ENCODE measurements at places on chromosomes 11 and 22.

DNA sequence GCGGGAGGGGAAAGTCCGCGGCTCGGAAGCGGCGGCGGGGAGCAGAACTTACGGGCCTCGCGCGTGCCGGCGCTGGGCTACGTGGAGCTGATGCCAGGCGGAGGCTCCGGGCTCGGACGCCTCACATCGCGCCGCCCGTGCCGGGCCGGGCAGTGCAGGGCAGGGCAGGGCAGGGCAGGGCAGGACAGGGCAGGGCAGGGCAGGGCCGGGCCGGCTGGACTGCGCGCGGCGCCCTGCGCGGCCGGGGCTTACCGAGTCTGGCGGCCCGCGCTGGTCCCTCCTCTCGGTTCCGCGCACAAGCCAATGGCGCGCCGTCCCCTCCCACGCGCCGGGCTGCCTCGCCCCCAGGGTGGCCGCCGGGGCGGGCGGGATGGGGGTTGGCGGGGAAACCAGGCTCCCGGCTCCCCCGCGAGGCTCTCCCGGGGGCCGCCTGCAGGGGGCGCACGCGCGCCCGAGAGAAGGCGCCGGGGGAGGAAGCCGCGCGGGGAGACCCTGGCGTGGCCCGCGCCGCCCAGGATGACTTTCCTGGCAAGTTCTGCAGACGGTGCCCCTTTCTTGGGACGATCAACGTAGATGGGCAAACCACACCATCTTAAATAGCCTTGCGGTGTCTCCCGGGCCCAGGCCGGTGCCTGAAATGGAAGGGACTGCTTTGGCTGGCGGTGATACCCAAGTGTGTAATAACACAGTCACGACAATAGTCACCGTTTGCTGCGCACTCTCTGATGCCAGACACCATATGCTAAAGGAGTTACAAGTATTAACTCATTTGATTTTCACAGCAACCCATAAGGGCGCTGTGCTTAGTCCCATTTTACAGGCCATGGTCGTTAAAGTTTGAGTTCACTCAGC lies at the start of gene TP53I11:
Gene TP53I11 (minus strand): TSS at position 259 of the 852 bp plus-strand sequence. CDS start 12,548 bp downstream, outside the sequence.
- DNase-seq: no peak

DNA sequence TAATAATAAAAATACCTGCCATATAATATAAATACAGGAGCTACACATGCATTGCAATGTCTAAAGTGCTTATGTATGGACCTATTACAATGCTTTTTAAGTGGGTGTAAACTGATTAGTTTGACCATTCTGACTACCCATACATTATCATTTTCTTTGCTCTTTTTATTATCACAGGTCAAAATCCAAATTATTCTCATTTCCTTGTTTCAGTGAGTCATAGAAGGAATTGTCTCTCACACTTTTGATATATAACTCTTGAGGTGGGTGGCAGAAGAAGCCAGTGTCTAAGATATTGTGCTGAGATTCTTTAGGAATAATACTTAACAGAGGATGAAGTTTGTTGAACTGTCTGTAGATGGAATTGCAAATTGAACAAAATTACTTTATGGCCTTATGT lies 35.6 kb downstream of the GAS2 start:
- DNase-seq: no peak

- DNase-seq: no peak
These were observed 14.2 kb upstream of the MUC5B start for GRCh38 chr11:1208394-1209261.

GRCh38 chr11:102553835-102554282 lies 23.3 kb upstream of the MMP7 start:
- no peak for DNase-seq

- DNase-seq: no peak
These were observed 6.5 kb downstream of the LINC01488 start for GRCh38 chr11:69487849-69488542.

DNA sequence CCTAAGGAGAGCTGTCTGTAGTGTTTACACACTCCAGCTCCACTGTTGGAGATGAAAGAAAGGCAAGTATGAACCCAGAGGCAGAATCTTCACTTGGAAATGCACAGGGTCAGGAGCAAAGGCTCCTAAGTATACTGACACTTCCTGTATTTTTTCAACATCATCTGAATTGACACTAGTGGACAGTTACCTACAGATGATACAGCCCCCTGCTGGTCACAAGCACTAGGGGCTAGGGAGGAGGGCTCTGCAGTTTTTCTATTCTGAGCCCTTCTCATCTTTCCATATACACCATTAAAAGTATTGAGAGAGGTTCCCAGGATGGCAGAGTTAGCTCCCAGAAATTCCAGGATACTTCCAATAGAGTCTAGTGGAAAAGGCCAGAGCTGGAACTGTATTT lies 290.3 kb upstream of the API5 start:
- DNase-seq: no peak

DNA sequence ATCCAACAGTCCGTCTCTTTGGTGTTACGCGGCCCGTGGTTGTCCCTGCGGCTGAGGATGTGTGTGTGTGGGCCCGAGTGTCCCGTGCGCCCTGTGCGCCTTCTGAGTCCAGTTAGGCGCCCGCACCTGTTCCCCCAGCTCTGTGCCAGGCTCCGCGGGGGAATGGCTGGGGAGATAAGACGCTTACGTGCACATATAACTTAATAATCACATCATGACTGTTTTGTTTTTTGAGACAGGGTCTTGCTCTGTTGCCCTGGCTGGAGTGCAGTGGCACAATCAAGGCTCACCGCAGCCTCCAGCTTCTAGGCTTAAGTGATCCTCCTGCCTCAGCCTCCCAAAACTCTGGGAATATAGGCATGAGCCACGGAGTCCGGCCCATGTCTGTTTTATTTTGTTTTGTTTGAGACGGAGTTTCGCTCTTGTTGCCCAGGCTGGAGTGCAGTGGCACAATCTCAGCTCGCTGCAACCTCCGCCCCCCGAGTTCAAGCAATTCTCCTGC lies 817 bp downstream of the ARL2 start:
- DNase-seq: no peak

DNA sequence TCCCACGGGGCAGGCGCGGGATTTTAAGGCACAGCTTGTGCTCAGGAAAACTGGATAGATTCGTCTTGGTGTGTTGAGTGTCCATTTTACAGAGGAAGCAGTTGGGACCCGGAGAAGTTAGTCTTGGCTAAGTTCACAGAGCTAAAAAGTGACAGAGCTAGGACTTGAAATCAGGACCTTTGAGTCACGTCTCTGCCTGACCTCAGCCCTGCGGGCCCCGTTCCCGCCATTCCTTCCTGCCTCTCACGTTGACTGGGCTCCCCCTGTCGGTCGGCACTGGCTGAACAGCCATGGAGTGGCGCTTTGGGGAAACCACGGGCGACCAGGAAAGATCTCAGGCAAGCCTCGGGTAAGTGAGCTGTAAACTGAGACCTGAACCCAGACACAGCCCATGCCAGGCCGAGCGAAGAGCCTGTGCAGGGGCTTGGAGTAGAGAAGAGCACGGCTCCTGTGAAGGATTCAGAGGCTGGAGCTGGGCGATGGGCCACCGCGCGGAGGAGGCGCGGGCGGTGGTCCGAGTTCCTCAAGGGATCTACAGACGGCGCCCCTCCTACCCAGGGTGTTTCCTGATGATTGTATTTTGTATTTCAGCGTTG lies 54.1 kb downstream of the WNT11 start:
- DNase-seq: no peak

DNA sequence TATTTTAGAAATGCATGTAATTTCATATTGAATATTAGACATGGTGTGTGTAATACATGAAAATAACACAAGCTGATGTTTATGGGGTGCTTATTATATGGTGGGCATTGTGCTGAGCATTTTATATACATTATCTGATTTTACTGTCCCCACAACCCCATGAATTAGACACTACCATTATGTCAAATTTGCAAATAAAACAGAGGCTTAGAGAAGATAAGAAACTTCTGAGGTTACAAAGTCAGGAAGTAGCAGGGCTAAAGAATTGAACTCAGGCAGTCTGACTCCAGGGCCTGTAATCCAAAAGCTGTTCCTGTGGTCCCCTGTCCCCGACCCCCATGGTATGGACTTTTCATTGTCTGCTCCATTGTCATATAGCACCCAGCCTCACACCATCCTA lies 49.4 kb upstream of the NAV2 start:
- no peak for DNase-seq

- no peak for DNase-seq
These were observed 30.0 kb upstream of the FLI1 start for GRCh38 chr11:128663824-128664223.

DNA sequence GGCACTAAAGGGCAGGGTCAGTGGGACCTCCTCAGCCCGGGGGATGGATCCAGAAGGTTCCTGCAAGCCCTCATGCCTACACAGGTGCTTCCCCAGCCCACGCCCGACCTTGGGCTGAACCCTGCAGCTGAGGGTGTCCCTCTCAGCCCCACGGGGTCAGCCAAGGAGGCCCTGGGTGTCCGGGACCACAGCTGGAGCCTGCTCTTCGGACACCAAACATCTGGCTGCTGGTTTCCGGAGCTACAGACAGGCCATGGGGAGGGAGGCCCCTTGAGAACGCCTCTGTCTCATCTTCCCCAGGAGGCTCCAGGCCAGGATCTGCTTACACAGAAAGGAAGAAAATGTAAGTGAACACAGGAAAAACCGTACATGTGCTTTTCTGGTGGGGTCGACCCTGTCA lies 355.7 kb downstream of the MN1 start:
- DNase-seq: no peak

- DNase-seq: no peak
These were observed 51.7 kb upstream of the PITPNB start for GRCh38 chr22:27970596-27971220.

Measured in NCI-H1436 treated with DMSO at 0.1 percent for 48 hours (cell line).